ENCODE measurements at places on chromosomes 3 and 15. TPM values are rescaled to one million over a fixed set of nuclear protein-coding genes. Genes with fewer than 3 reads are reported as not detected.

GRCh38 chr3:18134386-18135059 lies 290.6 kb downstream of the SATB1 start:
- H3K27ac ChIP-seq = no peak overlapping the region
- DNase-seq = no peak
- no peaks in the 10 kb centered on the region for H3K4me1 ChIP-seq
- no peaks in the 10 kb centered on the region for H3K27me3 ChIP-seq
- H3K36me3 ChIP-seq = no peaks in the 10 kb centered on the region

Gene MUC20
- not detected for total RNA-seq

GRCh38 chr3:187165144-187165543 lies 25.8 kb upstream of the RPL39L start:
- H3K4me1 ChIP-seq = no peaks in the 10 kb centered on the region
- H3K27ac ChIP-seq = no peak overlapping the region

Gene CISH
- 8.4 TPM for total RNA-seq

DNA sequence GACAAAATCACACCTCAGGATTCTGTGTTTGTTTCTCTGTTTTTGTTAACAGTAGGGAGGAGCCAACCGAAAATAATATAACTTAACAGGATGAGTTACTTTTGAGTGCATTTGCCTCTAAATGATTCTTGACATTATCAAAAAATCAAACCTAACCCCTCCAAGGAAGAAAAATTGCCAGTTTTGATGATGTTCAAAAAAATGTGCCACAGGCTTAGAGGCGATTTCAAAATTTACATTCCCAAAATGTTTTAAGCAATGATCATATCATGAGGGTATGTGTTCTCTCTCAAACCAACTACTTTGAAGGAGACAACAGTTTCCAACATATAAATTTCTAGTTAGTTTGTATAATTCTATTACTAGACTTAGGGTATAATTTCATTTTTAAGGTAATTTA lies 6.7 kb downstream of the VGLL3 start:
- no peak overlapping the region for H3K27ac ChIP-seq
- no peak for DNase-seq
- peaks cover 62% of the 10 kb centered on the region for H3K4me1 ChIP-seq
- H3K27me3 ChIP-seq = no peaks in the 10 kb centered on the region
- H3K4me3 ChIP-seq = no peak overlapping the region
- peaks cover 18% of the 10 kb centered on the region for H3K36me3 ChIP-seq

Gene INSYN1
- total RNA-seq = 0.05 TPM
